ENCODE measurements at places on chromosomes 1 and 21.

GRCh38 chr1:110337704-110338308, 1.4 kb upstream of the RBM15 start:
- DNase-seq: peak; percentile 4

DNA sequence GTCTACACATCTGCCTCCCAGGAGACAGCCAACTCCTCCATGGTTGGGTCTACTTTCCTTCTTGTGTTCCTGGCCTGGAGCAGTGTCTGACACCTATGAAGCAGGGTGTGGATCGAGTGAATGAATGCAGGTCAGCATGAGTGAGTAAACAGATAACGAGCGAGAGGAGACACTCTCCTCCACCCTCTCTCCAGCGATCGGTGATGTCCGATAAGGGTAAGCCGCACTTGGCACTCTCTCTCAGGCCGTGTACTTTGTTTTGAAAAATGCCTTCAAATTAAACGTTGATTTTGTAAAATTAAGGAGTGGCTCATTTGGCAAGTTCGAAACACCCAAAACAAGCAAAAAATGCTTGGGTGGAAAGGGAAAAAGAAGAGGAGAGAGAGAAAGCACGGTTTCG, 43.8 kb upstream of the DMRTB1 start:
- DNase-seq: no peak

- no peak for DNase-seq
Measured at GRCh38 chr1:227685807-227686206, 49.3 kb downstream of the JMJD4 start.

GRCh38 chr1:201009962-201010645, 13.4 kb downstream of the KIF21B start:
- DNase-seq: no peak

DNA sequence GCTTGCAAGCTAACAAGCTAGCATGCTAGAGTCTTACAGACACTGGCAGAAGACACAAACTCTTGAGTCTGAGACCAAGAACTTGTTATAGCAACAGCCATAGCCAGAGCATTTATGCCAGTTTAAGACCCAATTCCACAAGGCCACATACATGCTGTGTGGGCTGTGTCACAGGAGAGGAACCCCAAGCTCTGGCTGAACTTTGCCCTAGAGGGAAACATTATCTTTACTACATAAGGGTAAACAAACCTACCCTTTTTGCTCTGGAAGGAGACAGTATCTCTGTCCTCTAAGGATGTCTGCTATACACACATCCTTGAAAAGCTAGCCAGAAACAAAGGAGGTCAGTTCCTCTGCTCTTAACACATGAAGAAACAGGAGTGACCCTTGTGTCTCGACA, 70.3 kb downstream of the HSF2BP start:
- no peak for DNase-seq

All from stimulated activated CD8-positive, alpha-beta memory T cell treated with anti-CD3 and anti-CD28 coated beads, Interleukin-2, amount 100 ng/mL, for 1 hour (primary cell).